ENCODE measurements at places on chromosomes 7 and 10. TPM values are rescaled to one million over a fixed set of nuclear protein-coding genes. Genes with fewer than 3 reads are reported as not detected.

The TACC2 gene
- 3.0 TPM for total RNA-seq

The CCDC136 gene
- 14.2 TPM for total RNA-seq

DNA sequence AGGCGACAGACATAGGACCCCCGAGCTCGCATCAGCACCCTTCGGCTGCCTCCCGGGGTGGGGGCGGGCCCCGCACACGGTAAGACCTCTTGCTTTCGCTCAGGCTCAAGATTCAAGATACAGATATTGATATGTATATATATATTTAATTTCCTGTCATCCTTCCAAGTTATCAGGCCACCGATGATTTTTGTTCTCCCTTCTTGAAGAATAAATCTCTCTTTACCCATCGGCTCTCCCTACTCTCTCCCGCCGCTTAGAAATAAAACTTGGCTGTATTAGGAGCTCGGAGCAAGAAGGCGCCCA lies 603 bp downstream of the ADRA2A start:
- no peak for DNase-seq

GRCh38 chr10:5480162-5480941 lies 19.0 kb downstream of the CALML5 start:
- no peak for DNase-seq

DNA sequence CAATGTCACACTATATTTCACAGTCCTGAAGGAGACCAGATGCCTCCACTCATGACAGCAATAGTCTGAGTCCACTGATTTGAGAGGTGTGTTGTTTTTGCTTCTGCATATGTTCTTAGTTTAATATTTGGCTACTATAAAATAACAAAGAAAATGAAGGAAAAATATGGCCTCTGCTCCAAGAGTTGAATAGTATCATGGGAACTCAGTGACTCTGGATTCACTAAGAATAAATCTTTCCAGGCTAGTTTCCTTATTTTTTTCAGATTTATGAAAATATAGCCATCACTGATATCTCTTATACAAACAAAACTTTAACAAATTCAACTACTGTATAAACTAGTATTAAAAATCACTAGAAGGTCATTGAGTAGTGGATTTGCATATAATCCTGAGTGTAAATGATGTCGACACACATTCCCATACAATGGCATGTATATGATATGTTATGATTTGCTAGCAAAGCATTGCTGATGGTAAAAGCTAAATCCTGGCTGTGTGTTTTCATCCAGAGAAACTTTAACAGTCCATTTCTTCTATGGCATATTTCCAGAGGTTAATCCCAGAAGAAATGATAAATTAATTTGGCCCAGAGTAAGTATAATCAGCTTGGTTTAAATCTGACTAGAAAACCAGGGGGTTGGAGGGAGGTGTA lies 66.0 kb upstream of the VIPR2 start:
- DNase-seq: no peak

GRCh38 chr7:107768263-107768662 lies 24.3 kb downstream of the CBLL1 start:
- no peak for DNase-seq

DNA sequence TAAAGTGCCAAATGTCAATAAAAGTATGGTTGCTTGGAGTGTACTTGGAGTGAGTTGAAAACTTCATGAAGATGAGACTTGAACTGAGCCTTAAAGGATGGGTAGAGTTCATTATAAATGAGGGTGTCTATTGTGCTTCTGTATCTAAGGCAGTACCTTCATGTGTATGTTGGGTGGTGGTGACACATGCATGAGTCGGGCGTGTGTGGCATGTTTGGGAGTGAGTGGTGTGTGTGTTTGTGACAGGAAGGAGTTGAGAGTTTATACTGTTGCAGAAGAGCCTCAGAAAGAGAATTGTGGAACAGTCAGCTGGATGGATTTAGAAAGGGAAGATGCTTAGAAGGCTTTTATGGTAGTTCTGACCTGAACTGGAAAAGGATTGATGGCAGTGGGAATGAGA lies 6.0 kb upstream of the ZRANB1 start:
- DNase-seq: no peak

DNA sequence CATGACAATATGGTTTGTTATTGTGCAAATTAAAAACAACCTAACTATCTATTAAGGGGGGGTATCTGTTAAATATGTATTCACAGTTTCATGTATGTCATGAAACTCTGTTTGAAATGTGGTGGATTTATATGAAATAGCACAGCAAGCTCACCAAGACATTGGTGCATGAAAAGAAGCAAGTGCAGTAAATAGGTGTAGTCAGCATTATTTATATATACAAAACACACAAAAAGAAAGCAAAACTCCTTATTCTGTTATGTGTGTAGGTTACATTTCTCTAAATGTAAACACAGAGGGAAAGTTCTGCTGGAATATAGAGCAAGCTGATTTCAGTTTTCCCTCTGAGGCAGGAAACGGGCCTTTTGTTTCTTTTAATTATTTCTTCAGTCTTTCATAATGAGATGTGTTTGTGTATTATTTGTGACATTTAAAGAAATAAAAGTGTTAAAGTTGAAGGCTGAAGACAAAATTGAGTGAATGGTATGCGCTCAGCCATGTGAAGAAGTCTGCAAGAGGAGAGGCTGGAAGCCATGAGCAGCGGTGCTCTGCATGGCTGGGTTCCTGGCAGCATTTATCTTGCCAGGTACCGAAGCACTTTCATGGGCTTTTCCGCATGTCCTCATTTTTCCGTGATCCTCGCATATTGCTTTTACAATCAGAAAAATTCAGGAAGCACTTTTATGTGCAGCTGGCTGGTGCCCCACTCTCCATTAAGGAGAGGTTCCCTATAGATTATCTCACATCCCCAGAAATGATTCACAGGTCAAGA lies 38.5 kb downstream of the GRID1 start:
- DNase-seq: no peak

DNA sequence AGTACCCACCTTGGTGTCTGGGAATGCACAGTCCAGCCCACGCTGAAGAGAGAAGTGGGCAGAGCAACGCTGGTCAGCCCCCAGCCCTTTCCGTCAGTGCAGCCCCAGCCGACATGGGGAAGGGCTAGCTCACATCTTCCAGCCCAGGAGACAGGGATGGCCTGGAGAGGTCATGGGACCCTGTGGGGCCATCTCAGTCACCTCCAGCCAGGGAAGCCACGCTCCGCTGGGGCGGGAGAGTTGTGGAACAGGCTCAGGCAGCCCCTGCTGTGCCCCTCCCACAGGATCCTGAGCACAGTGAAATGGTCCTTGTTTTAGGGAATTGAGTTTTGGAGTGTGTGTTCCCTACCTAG lies 85.1 kb downstream of the PAXIP1 start:
- no peak for DNase-seq
